ENCODE measurements at places on chromosomes 1 and 21.

- DNase-seq, result no peak
Observed at GRCh38 chr1:12594966-12595756, 22.8 kb downstream of the DHRS3 start.

DNA sequence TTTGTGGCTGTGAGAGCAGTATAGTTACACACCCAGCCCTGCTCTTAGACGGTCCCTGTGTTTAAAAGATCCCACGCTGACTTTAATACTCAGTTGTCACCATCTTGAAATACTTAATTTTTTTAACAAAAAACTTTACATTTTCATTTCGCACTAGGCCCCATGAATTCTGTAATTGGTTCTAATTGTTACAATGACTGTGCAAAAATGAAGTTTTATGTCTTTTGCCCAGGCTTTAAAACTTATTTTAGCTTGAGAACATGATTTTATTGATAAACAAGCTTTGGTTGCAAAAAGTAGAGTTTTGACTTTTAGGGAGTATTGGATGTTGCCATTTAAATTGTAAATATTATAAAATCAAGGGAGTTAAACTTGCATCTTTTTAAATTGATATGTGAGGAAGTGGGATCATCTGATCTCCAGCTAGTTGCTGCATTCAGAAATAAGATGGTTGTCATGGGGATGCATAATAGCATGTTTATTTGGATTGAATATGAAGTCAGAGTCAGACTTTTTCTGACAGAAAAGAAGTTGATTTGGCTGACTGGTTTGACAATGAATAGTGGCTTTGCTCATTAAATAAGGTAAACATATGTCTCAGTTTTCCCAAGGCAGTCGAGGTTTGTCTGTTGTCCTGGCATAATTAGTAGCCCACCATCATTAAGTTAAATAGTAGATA is 23.0 kb upstream of the CRP start:
- no peak for DNase-seq

DNA sequence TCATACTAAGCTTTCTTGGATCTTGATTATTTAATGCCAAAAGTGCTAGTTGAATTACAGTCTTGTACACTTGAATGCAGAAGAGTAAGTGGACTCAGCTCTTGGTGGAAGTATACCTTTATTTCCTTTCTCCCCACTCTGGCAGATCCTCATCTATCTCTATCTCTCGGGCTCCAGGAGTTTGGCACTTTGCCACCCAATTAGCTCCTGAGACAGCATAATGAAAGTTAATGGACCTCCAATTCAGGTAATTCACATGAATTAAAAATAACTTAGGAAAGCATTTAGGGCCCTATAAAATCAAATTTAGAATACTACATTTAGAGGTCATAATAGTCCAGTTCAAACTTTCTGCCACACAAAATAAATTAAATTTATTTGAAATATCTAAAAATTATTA is 67.4 kb downstream of the OLFM3 start:
- DNase-seq, result no peak

GRCh38 chr1:61140778-61141177 is 58.4 kb downstream of the NFIA start:
- DNase-seq, result peak; percentile 66

DNA sequence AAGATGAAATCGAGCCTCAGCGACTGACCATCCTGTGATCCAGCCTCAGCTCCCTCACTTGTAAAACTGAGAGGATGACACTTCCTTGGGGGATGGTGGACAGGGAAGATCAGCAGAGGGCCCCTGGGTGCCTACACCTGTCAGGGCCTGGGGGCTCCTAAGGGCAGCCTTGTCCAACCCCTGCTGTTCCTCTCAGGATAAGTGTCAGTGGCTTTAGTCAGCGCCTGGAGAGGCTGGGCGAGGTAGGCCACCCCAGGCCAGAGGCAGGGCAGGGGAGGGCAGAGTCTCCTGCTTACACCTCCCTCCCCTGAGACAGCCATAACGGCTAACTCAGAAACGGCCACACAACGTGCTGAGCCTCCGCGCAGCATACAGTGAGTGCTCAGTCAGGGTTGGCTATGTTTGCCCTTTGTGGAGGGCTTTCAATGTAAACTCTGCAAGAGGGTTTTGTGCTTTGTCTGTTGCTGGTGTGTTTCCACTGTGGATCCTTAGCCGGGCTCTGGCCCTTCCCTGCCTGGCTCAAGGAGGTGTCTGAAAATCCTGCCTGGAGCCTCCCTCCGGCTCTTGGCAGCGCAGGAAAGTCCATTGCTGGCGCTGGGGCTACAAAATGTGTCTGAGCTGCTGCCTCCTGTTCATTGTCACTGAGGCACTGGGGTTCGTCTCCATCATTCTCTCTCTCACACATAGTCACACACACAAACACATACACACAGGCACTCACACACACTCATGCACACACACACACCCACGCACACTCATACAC is 588.4 kb downstream of the PTPRU start:
- no peak for DNase-seq

- no peak for DNase-seq
Observed at GRCh38 chr1:149843431-149844041, 55.8 kb upstream of the BOLA1 start.

GRCh38 chr1:233064988-233065387 is 114.6 kb downstream of the NTPCR start:
- DNase-seq, result no peak

- DNase-seq, result no peak
Observed at GRCh38 chr1:83113652-83114051, 885.3 kb downstream of the TTLL7 start.
